Stimulated activated CD4-positive, alpha-beta T cell treated with anti-CD3 and anti-CD28 coated beads, TNF-alpha, amount 100 ng/mL, for 4 hours (primary cell): ENCODE measurements at places on chromosomes 2 and 18.
A peak's percentile ranks its signal among the peaks of the same experiment; 100 is the strongest.

GRCh38 chr2:135650721-135651120 is 90.9 kb upstream of the UBXN4 start:
- no peak for DNase-seq

GRCh38 chr2:83368916-83369315 is 1090.2 kb downstream of the SUCLG1 start:
- DNase-seq: no peak

- no peak for DNase-seq
Measured at GRCh38 chr18:49464718-49465598, 4.5 kb upstream of the DYM start.

DNA sequence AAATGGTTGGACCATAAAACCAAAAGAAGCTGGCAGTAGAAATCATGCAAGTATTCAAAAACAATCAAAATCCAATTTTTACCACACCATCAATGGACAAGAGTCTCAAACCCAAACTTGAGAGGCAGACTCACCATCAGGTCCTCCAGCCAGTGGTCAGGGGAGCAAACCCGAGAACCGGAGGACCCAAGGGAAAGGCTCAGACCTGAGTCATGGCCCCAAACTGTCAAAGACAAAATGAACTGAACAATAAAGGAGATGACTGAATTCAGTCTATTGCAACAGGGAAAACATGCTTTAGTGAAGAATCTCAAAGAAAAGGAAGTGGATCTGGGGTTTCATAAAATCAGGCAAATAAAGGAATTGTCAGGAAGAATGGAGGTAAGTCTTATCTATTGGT is 150.7 kb upstream of the MGAT5 start:
- DNase-seq: no peak

DNA sequence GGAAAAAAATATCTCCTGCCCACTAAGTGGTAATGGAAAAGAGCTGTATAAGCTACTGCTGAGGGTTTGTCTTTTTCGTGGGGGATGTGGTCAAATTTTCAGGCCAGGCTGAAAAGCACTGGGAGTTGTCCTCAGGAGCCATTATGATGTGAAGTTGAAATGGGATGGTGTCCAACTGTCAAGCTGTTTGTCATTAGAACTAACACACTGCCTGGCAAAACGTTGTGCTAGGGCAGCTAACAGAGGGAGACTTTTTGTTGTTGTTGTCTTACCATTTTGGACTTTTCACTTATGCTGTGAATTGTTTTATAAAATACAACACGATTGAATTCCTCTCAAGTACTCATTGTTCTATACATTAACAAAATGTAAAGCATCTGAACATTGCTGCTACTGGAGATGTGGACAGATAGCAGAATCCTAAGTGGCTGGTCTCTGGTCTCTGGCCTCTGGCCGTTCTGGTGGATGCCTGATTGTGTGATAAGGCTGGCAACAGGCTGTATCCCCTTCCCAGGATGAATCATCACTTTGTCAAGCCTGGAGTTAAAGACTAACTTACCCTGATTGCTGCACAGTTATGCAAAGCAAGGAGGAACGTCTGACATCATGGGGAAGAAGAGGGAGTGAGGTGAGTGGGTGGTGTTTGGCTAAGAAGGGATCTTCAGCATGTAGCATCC is 2.3 kb downstream of the MYO1B start:
- DNase-seq: no peak

- DNase-seq: no peak
Measured at GRCh38 chr2:175871331-175872004, 130.6 kb downstream of the LNPK start.

DNA sequence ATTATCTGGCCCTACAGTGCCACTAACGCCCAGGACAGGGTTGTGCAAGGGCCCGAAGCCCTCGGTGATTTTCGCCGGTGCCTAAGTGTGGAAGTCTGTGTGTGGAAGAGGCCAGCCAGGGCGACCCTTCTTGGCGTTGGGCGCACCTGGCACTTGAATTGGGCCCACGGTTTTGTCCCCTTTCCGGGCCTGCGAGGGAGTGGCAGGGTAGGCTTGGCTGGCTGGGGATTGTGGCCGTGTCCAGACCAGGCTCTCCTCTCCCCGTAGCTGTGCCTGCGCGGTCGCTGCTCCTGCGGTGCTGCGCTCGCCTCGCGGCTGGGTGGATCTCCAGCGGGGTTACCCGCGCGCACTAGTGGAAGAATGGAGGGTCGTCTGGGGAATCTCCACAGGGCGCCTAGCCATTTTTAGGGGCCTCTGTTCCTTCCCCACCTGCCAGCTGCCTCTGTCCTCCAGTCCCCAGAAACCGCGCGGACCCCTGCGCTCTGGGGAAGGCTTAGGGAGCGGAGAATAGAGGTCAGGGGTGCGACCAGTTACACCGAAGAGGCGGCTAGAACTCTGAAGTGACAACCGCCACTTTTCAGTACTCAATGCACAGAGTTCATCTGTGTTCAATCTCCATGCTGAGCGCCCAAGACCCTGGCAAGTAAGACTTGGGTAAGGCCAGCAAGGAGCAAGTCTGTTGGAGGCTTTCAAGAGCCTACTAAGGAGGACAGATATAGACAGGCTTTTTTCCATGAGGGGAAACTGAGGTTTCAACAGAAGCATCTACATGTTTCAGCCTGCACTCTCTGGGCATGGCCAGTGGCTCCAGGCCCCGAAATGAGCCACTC is 16.0 kb downstream of the EVX2 start:
- DNase-seq: no peak

DNA sequence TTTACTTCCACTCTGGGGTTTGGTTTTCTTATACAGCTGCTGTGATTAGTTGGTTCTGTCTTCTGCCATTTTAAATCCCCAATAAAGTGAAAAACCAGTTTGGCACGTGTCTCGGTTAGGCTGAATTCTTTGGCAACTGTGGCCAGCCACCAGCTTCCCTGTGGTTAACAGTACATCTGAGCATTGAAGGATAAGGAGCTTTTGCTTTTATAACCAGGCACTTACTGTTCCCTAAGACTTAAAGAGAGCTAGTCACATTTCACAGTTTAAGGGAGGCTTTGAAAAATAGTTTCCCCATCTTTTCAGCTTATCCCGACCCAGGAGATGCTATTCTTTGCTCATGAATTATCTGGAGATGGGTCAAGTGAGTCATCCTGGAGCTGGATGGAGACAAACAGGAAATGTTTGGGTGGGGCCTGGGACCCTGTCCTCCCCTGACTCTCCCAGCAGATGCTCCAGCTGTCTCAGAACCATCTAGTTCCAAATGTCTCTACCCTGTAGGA is 57.3 kb upstream of the EML6 start:
- no peak for DNase-seq

GRCh38 chr2:133886735-133887675 is 318.7 kb upstream of the NCKAP5 start:
- peak; percentile 4 for DNase-seq

GRCh38 chr2:88090446-88091283 is 23.0 kb downstream of the SMYD1 start:
- DNase-seq: peak; percentile 41

DNA sequence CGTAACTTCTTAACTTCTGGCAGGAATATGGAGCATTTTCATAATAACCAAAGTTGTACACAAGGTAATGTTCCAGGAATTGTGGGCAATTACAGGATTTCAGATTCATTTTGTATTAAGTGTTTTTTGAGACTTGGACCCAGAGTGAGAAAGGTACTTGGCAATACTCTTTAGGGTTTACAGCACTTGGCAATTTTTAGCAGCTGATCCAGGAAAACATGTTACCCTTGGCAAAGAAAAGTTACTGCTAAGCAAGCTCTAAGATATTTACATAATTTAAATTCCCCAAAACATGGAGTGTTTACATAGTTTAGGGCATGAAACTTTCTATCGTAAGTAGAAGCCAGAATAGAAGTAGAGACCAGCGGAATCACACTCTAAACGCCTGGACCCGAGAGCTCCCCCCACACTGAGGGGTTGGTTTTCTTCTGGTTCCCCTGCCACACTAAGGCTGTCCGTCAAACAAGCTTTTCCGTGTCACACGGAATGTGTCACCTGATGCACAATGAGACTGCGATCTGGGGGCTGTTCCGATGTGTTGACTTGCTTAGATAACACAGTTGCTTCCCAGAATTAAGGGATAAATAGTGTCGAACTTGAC is 177.1 kb downstream of the PTGR3 start:
- no peak for DNase-seq

DNA sequence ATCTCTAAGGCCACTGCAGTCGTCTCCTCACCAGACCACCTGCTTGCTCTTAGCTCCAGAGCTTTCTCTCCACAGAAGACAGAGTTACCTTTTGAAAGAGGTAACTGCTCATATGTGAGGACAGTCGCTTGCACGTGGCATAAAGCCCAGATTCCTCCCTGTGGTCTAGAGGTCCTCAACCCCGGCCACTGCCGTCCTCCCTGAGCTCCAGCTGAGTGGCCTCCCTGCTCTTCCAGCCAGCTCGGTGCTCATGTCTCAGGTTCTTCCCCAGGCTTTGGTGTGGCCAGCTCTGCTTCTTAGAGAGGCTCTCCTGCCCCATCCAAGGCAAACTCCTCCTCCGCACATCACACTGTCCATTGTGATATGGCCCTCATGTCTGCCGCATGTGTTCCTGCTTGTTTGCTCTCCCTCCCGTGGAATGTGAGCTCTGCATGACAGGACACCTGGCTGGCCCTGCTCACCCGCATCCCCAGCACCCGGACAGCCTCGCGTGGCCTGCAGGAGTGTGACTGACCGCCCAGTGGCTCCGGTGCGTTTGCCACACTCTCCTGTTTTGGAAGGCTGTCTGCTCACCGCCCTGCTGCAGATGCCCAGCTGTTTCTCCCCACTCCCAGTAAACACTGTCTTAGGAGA is 91.5 kb upstream of the LDLRAD4 start:
- DNase-seq: no peak

DNA sequence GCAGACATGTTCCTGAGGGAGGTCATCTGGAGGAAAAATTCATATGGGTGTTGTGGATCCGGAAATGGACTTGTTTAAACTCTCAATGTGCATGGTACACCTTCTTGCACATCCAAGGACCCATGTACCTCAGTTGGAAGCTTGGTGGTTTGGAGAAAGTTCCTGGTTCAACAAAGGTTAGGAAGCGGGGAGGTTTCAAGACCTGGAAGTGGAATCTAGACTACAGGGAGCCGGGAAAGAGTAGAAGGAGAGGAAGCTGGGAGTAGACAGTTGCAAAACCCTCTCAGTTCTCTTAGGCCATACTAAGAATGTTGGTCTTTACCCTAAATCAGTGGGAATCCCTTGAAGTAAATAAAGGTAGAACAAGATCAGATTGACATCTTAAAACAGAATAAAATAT is 209.8 kb upstream of the SPOPL start:
- DNase-seq: no peak

- DNase-seq: no peak
Measured at GRCh38 chr2:20634507-20635112, 16.3 kb downstream of the HS1BP3 start.

DNA sequence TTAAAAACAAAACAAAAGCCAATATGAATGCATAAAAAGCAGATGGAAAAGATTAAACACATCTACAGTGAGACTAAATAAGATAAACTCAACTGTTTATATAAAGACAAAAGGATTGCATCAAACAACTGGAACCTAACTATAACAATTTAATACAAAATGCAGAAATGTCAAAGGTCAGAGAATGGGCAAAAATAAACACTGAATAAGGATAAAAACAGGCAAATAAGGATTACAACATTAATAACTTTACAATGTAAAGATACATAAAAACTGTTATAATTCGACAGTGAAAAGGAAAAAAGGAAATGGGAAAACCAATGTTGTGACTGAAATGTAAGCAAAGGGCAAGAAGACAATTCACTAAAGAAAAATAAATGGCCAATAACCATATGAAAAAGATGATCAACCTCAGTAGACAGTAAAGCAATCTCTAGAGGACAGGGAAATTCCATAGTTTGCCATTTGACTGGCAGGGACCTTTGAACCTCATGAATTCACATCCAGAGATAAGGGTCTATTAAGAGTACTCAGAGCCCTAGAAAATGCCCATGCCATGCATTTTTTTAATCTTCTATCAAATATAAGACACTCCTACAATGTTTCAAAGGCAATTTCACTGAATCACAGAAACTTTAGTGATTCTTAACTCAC is 83.7 kb downstream of the TMEM131 start:
- no peak for DNase-seq

GRCh38 chr2:145383961-145384360 is 864.0 kb upstream of the ZEB2 start:
- no peak for DNase-seq

DNA sequence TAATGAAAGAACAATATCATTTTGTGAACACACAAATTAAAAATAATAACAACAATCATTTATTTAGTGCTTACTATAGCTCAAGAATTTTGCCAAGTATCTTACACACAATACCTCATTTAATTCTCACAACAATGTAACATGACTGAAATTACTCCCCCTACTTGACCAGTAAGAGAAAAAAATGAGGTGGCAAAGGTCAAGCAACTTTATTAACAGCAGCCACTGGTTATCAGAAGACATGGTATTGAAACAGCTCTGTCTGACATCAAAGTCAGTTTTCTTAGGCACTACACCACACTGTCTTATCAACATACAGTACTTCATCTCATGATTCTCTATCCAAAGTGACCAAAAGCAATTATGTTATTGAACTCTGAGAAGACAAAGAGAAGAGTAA is 389.4 kb downstream of the ZEB2 start:
- no peak for DNase-seq

DNA sequence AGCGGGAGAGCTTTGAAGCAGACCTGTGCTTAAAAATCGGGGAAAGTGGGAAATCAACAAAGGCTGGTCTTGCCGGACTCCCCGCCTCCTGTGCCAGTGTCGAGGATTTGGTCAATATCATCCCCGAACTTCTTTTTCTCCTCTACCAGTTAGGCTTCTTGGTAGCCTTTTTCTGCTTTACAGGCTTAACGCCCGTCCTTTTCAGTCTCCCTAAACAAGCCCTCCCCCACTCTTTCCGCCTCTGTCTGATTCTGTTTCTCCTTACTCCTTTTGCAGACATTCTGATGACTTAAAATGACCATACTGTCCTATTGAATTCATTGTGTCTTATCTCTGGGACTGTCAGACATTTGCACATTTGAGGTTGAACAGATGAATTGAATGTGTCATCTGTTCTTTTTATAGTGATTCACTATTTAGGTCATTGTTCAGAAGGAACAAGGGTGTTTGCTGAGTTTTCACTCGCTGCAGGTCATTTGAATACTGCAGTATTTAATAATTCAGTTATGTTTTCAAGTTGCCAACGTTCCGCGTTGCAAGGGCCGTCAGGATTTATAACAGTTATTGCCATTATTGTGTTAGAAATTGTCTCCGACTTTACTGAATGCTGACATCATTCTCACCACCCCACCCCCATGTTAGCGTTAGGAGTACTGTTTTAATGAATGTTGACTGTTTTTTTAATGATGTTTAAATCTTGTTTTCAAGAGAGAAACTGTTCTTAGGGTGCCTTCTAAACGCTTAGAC is 1.1 kb downstream of the ITGAV start:
- DNase-seq: no peak

- no peak for DNase-seq
Measured at GRCh38 chr2:239824046-239824694, 201.0 kb downstream of the NDUFA10 start.

DNA sequence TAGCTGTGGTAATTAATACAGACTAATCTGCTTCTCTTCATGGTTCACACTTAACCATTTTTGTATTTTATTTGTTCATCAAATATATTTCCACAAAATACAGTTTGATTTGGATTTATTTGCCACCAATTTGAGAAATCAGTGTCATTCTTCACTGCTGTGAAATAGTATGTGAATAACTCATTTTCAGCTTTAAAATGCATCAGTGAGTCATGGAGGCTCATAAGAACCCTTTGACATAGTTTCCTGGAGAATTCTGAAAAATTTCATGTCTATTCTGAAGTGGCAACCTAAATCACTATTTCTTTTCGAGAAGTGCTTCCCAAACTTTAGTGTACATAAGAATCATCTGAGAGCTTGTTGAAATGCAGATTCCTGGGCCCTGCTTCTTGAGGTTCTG is 1026.7 kb upstream of the ACVR2A start:
- no peak for DNase-seq

- no peak for DNase-seq
Measured at GRCh38 chr2:100188326-100188725, 45.9 kb upstream of the AFF3 start.
